Caco-2 (cell line): ENCODE measurements at places on chromosomes 2 and 18.
A peak's percentile ranks its signal among the peaks of the same experiment; 100 is the strongest.

- no peak overlapping the region for H3K4me3 ChIP-seq
- no peaks in the 10 kb centered on the region; the same call in 1 of the 2 replicates for H3K36me3 ChIP-seq
- H3K27me3 ChIP-seq = no peaks in the 10 kb centered on the region; the same call in 1 of the 2 replicates
- no peak overlapping the region for H3K27ac ChIP-seq
Observed at GRCh38 chr2:207290833-207291624, 125.3 kb upstream of the KLF7 start.

- no peaks in the 10 kb centered on the region for H3K4me1 ChIP-seq
- DNase-seq = no peak
- no peak overlapping the region for H3K27ac ChIP-seq
- H3K27me3 ChIP-seq = no peaks in the 10 kb centered on the region
Observed at GRCh38 chr18:49582579-49582978, 20.7 kb downstream of the LIPG start.

- no peak for DNase-seq
- no peaks in the 10 kb centered on the region for H3K36me3 ChIP-seq
- H3K27ac ChIP-seq = no peak overlapping the region
Observed at GRCh38 chr18:54086863-54087262, 137.6 kb downstream of the MBD2 start.

GRCh38 chr2:8576525-8577167 is 105.2 kb upstream of the ID2 start:
- H3K4me3 ChIP-seq = no peak overlapping the region
- no peaks in the 10 kb centered on the region for H3K36me3 ChIP-seq
- H3K27me3 ChIP-seq = no peaks in the 10 kb centered on the region
- H3K4me1 ChIP-seq = peaks cover 41% of the 10 kb centered on the region
- H3K27ac ChIP-seq = peak overlapping the region; percentile 72

- H3K27me3 ChIP-seq = no peaks in the 10 kb centered on the region
- H3K4me3 ChIP-seq = no peak overlapping the region
- peaks cover 12% of the 10 kb centered on the region for H3K4me1 ChIP-seq
- H3K27ac ChIP-seq = no peak overlapping the region
Observed at GRCh38 chr2:189144700-189145211, 34.8 kb downstream of the COL5A2 start.

DNA sequence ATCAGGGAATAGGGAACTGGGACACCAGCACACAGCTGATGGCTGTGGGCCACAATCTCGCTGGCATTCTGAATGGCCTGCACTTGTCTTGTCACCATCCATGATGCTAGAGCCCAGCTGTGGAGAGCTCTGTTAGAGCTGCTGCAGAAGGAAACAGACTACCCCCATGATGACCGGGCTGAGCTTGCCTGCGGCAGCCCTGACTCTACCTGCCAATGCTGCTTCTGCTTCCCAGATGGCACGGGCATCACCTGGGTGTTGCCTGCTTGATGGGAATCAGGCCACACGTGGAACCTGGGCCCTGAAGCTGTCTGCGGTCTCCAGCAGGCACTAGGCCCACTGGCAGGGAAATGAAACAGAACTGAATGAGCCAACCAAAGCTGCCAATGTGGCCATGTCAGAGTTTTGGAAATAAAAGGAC is 11.2 kb upstream of the DAW1 start:
- H3K36me3 ChIP-seq = no peaks in the 10 kb centered on the region
- no peak overlapping the region for H3K27ac ChIP-seq
- H3K27me3 ChIP-seq = no peaks in the 10 kb centered on the region

GRCh38 chr2:160315337-160315736 is 115.3 kb upstream of the ITGB6 start:
- no peaks in the 10 kb centered on the region for H3K4me1 ChIP-seq
- DNase-seq = no peak
- H3K27me3 ChIP-seq = no peaks in the 10 kb centered on the region
- H3K4me3 ChIP-seq = no peak overlapping the region
- no peak overlapping the region for H3K27ac ChIP-seq

DNA sequence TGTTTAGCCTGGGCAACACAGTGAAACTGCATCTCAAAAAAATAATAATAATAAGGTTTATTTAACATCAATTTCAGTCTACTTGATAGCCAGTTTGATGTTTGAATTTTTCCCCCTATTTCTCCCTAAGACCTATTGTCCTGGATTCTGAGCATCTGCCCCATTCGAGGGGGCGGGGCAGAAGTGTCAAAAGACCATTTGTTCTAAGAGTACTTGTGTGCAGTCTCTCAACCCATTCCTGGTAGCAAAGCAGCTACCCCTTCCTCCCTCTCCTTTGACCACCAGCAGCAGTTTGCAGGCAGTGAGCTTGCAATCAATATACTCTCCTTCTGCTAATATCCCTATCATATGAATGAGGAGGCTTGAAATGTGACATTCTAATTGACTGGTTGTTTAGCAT is 71.9 kb downstream of the VWC2L start:
- H3K36me3 ChIP-seq = no peaks in the 10 kb centered on the region
- no peak for DNase-seq
- H3K27me3 ChIP-seq = no peaks in the 10 kb centered on the region
- H3K4me3 ChIP-seq = no peak overlapping the region
